Hematopoietic multipotent progenitor cell treated with erythropoietin and hydrocortisone succinate and interleukin-3 and kit ligand, for 8 days (in vitro differentiated cells): ENCODE measurements at places on chromosomes 1 and 21.

DNA sequence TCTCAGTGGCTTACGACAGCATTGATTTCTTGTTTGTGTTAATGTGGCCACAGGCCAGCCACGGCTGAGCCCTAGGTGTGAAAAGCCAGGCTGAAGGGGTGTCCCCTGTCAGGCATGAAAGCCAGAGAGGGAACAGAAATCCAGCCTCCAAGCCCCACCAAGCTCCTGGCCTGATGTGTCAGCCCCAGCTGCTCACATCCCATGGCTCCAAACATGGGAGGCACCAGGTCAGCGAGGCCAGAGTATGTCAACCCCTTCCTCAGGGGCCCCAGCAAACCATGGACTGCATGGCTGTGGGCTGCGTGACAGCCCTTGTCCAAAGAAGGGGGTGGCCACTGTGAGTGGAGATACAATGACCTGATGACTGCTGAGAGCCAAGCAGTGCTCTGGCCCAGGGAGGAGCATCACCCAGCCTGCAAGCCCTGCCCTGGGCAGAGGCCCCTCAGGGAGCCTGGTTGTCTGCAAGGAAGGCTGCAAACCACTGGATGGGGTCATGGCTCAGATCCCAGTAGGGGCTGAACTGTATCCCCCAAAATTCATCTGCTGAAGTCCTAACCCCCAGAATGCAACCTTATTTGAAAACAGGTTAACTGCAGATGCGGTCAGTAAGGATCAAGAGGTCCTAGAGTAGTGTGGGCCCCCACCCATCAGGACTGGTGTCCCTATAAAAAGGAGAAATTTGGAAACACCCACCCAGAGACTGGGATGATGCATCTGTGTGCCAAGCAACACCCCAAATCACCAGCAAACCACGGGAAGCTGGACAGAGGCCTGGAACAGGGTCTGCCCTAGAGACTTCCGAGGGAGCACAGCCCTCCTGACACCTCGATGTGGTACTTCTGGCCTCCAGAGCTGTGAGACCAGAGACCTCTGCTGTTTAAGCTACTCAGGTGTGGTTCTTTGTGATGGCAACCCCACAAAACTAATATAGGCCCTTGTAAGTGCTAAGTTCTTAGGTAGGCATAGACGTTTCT, 3.3 kb upstream of the MX2 start:
- no peak for DNase-seq

GRCh38 chr21:44748621-44749020, 37.2 kb upstream of the TSPEAR start:
- DNase-seq, result no peak

DNA sequence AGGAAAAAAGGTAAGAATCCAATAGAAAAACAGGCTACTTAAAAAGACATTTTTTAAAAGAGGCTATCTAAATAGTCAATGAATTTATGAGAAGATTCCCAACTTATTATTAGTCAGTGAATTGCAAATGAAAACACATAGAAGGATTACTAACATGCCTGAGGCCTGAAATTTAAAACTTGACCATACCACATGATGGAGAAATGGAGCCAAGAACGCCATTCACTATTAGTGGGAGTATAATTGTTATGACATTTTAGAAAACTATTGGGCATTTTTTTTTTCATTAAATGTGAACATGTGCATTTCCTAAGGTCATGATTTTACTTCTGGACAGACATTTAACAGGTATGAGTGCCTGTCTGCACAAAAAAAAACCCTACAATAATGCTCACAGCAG, 24.8 kb upstream of the OR2B11 start:
- DNase-seq, result no peak

DNA sequence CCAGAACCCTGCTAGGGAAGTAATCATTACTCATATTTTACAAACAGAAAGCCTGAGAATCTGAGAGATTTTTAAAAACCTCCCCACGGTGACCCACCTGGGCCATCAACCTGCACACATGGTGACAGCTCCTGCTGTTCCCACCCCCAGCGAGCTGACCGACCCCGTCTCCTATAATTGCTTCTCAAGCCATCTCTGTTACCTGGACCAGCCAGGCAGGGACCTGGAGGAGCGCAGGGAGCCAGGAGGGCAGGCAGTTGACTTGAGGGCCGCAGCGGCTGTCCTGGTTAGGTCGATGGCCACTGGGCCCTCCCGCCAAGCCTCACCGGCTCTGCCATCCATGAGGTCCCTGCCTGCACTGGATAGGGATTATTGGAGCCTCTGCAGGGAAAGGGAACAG, 7.7 kb downstream of the TFF2 start:
- no peak for DNase-seq

GRCh38 chr1:34640654-34641401, 114.0 kb upstream of the GJB5 start:
- no peak for DNase-seq

DNA sequence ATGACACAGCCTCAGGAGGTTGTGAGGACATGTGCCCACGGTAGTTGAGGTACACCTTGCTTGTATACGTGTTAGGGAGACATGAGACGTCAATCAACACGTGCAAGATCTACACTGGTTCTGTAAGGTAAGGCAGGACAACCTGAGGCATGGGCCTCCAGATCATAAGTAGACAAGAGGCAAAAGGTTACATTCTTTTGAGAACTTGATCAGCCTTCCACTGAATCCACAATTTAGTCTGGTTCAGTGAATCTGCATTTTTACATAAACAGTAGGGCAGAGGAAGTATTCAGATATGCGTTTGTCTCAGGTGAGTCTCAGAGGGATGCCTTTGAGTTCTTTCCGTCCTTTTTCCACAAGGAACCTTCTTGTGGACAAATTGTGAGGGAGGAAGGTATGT, 348.9 kb downstream of the ASTN1 start:
- no peak for DNase-seq

DNA sequence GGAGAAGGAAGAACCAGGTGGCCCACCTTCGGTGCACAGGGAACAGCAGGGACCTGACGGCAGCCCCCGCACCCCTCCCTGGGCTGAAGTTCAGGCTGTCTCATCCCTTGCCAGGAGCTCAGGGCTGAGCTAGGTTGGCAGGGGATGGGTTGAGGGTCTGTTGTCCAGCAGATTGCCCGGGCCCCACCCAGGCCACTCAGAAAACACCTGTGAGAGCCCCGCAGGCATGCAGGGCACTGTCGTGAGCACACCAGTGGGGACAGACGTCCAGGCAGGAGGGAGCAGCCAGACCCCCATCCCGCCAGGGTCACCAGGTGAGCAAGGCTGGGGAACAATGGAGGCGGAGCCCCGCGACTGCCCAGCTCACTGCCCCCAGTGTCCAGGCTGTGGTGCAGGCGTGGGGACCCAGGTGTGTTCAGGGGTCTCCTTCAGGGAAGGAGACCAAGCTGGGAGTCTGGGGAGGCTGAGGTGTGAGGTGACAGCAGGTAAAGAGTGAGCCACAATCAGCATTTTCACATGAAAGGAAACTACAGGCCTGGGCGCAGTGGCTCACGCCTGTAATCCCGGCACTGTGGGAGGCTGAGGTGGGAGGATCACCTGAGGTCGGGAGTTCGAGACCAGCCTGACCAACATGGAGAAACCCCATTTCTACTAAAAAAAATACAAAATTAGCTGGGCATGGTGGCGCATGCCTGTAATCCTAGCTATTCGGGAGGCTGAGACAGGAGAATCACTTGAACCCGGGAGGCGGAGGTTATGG, 9.4 kb upstream of the SAMD11 start:
- no peak for DNase-seq

- DNase-seq, result no peak
Measured at GRCh38 chr1:108600504-108600903, 40.6 kb downstream of the EEIG2 start.

DNA sequence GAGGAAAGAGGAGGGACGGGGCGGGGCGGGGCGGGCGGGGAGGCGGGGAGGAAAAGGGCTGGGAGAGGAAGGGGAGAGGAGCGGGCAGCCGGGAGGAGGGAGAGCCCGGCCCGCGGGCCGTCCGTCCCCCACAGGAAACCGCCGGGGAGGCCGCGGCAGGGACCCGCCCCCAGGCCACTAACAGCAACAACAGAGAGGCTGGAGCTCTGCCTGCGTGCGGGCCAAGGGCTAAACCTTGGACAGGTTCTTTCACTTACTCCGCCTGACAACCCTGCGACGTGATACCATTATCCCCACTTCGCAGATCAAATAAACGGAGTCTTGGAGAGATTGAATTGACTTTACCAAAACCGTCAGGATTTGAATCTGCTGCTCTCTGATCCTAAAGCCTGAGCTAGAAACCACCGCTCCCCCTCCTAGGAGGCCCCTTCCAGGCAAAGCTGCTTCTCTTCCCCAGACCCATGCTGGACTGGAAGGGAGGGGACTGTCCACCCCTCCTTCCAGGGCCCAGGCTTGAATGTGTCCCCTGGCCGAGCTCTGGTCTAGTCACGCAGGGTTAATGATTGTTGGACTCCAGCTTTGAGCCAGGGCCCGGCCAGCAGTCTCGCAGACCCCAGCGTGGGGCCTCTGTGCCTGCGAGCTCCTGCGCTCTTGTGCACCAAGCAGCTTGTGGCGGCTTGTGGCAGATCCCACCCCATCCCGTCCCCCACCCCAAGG, at the start of gene EVA1B:
Gene EVA1B, minus strand, starts transcription at position 10 of the 717 bp plus-strand sequence. CDS start 608 bp downstream, outside the sequence.
- peak; percentile 42 for DNase-seq

- no peak for DNase-seq
Measured at GRCh38 chr21:44850208-44850800, 23.2 kb downstream of the PTTG1IP start.

- no peak for DNase-seq
Measured at GRCh38 chr1:111236806-111237205, 9.3 kb downstream of the CHI3L2 start.

- no peak for DNase-seq
Measured at GRCh38 chr1:208581667-208582066, 337.5 kb upstream of the PLXNA2 start.

DNA sequence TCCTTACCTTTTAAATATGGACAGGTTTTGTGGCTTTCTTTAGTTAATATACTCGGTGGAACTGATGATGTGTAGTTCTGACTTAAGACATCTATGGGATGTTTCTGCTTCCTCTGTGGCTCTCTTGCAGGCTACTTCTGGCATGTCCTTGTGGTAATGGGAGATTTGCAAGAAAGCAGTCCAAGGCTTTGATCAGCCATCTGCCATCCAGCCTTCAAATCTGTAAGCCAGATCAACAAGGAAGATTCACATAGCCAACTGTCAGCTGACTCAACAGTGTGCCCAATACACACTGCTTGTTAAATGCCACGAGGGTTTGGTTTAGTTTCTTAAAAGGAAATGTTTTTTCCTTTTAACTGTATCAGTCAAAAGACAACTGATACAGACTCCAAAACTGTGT, 722.2 kb upstream of the CHRM3 start:
- DNase-seq, result no peak

DNA sequence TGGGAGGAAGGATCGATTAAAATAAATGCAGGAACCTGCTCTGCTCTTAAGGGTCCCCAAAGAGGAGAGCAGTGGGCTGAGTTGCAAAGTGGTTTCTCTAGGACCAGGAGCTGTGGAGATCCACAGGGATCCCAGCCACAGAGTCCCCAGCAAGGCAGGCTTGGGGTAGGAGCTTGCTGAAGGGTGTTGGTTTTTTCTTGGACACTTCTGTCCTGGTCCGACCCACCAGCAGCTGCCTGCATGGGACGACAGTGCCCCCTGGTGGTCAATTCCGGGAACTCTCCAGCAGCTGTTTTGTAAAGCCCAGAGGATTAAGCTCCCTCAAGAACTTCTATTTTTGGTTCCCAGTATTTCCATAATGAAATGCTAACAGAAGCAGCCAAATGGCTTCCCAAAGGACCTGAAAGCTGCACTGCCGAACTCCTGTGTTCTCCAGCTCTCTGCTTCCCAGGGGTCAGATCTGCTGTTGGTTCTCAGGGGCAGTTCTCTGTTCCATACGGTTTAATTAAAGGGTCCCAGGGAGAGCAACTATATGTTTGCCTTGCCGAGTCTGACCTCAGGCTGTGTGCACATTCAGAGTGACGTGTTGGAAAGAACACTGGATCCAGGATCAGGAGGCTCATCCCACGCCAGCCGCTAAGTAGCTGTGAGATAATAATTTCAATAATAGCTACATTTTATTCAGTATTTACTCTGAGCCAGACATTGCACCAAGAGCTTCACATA, 23.2 kb downstream of the NENF start:
- peak; percentile 80 for DNase-seq

- DNase-seq, result no peak
Measured at GRCh38 chr1:75127916-75128717, 6.1 kb upstream of the LHX8 start.

GRCh38 chr21:46515109-46515508, 56.4 kb downstream of the DIP2A start:
- peak; percentile 37 for DNase-seq

- no peak for DNase-seq
Measured at GRCh38 chr1:218461351-218461750, 116.2 kb downstream of the TGFB2 start.

- no peak for DNase-seq
Measured at GRCh38 chr1:36390411-36390810, 4.7 kb upstream of the STK40 start.

- DNase-seq, result no peak
Measured at GRCh38 chr1:162901243-162901642, 40.3 kb upstream of the CCDC190 start.

- DNase-seq, result no peak
Measured at GRCh38 chr1:23451441-23451840, 26.9 kb upstream of the TCEA3 start.

GRCh38 chr1:115283681-115284146, 54.3 kb downstream of the NGF start:
- no peak for DNase-seq

DNA sequence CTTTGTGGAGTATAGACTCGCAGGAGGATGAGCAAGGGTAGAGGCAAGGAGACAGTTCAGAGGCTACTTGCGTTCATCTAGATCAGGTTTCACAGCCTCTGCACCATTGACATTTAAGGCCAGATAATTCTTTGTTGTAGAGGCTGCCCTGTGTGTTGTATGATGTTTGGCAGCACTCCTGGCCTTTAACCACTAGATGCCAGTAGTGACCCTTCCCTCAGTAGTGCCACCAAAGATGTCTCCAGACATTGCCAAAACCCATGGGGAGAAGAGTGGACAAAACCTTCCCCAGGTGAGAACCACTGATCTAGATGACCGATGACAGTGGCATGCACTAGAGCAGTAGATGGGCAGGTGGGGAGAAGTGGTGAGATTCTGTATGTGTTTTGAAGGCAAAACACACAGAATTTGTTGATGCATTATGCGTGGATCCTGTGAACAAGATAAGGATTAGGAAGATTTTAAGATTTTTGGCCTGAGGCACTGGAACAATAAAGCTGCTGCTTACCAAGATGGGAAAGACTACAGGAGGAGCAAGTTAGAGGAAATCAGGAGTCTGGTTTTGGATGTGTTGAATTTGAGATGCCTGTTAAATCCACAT, 9.9 kb upstream of the COG2 start:
- DNase-seq, result peak; percentile 78

- DNase-seq, result no peak
Measured at GRCh38 chr1:11714831-11715575, 20.9 kb upstream of the AGTRAP start.

GRCh38 chr1:66527686-66528085, 6.3 kb upstream of the SGIP1 start:
- no peak for DNase-seq

DNA sequence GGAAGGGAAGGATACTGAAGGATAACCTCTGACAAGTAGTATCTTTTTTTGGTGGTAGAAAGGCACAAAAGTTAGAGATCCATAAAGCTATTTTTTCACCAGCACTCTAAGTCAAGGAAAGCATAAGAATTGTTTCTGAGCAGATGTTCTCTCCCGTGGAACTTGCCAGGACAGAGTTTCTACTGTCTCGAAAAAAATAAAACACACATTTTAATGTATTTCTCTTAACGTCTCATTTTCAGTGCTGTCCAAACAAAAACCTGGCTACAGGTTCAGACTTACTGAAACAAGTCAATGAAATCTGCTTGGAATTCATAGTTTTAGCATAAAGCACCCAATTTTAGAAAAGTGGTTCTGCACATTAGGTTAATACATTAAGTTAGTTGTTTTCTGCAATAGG, 338.3 kb downstream of the LTN1 start:
- no peak for DNase-seq

- DNase-seq, result no peak
Measured at GRCh38 chr1:194230351-194231144, 1044.1 kb upstream of the B3GALT2 start.
